ENCODE measurements at places on chromosomes 16 and 17. TPM values are rescaled to one million over a fixed set of nuclear protein-coding genes. Genes with fewer than 3 reads are reported as not detected.

- no peak for DNase-seq
Observed at GRCh38 chr17:20206068-20206467, 196.9 kb downstream of the SPECC1 start.

GRCh38 chr17:36722121-36722902 is 120.9 kb downstream of the MRM1 start:
- no peak for DNase-seq

- no peak for DNase-seq
Observed at GRCh38 chr16:25411396-25412081, 153.9 kb upstream of the ZKSCAN2 start.

GRCh38 chr17:45120558-45120957 is 11.8 kb downstream of the PLCD3 start:
- DNase-seq: no peak

GRCh38 chr17:417691-418420 is 65.2 kb upstream of the RPH3AL start:
- no peak for DNase-seq

DNA sequence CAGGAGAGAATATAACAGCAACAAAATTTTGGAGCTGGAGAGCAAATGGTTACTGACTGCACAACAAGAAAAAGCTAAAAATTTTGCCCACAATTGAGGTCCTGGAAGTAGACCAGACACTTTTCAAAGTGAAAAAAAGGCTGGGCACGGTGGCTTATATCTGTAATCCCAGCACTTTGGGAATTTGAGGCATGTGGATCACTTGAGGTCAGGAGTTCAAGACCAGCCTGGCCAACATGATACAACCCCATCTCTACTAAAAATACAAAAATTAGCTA is 22.9 kb downstream of the TUBD1 start:
- no peak for DNase-seq

- DNase-seq: peak; percentile 13
Observed at GRCh38 chr17:77875881-77876509, 82.5 kb upstream of the TNRC6C start.

- DNase-seq: no peak
Observed at GRCh38 chr17:40094874-40095273, 5.5 kb downstream of the NR1D1 start.

The TP53TG3F gene
- not detected for total RNA-seq

The KRTAP2-1 gene
- total RNA-seq: not detected

The CTRB1 gene
- not detected for total RNA-seq

The NBR1 gene
- 68.0 TPM for total RNA-seq

The PIMREG gene
- total RNA-seq: 28.7 TPM

The IGF2BP1 gene
- total RNA-seq: 0.03 TPM

The CEP295NL gene
- total RNA-seq: not detected

All from foreskin keratinocyte (primary cell).